ENCODE measurements at places on chromosomes 2 and 18.

DNA sequence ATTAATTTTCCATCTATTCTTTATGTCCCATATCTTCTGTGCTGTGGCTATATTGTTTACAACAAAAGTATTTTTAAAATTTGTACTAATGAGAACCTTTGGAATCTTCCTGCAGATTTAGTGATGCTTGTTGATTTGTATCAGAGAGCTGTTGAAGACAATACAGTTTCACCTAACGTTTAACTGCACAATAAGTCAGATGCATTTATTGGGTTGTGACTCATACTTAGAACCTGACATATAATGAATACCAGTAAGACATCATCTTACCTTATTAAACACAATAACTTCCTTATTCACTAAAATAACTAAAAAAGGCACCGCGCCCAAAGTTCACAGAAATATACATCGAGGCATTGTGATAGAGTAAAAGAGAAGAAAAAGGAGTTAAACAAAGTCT lies 43.8 kb upstream of the IL1R1 start:
- DNase-seq = no peak

DNA sequence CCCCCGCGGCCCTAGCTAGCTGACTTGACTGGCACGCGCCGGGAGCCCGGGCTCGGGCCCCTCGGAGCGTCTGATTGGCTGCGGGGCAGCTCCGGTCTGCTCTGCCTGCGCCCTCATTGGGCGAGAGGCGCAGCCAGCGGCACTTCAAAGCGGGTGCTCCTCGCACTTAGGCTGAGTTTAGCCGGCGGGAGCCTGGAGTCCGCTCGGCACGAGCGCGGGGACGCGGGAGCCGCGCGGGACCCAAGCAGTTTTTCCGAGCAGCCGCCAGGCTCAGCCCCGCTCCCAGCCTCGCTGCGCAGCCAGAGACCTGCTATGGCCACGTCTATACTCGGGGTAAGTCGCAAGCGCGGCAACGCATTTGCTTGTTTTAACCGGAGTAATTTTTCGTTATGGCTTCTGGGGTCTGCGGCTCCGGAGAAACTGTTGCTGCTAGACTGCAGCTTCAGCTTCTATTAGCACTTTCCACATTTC lies at the start of gene SP9:
SP9 (plus strand) TSS at position 174 of the 471 bp plus-strand sequence; CDS start at position 313, 139 bp downstream.
- DNase-seq = no peak

DNA sequence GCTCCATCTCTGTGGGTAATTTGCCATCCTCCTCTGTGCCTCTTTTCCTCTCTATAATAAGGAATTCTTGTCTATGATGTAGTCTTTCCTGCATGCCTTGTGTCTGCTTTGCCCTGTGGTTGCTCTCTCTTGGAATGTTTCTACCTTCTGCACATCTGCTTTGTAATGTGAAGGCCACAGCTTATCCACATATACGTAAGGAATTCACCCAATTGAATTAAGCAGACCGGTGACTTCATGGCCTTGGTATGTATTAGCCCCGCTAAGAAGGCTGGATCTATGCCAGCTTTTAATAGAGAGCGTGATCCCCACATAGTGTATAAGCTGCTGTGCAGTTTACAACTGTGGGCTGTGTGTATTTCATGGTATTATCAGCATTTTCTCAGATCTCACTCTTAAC lies 274.7 kb downstream of the RNF144A start:
- no peak for DNase-seq

DNA sequence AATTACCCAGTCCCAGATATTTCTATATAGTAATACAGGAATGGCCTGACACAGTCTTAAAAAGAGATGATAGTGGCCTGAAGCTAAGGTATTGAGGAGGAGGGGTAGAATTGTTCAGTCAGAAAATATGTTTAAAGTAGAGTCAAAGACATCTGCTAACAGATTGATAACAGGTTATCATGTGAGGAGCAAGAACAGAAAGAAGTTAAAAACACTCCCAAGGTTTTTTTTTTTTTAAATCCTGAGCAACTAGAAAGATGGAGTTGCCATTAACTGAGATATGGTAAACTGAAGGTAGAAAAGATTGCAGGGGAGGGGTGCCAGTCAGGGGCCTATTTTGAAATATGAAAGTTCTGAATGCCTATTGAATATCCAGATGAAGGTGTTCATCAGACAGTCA lies 43.1 kb downstream of the SP3 start:
- no peak for DNase-seq

- no peak for DNase-seq
Observed at GRCh38 chr2:161199912-161200701, 39.9 kb downstream of the TANK start.

DNA sequence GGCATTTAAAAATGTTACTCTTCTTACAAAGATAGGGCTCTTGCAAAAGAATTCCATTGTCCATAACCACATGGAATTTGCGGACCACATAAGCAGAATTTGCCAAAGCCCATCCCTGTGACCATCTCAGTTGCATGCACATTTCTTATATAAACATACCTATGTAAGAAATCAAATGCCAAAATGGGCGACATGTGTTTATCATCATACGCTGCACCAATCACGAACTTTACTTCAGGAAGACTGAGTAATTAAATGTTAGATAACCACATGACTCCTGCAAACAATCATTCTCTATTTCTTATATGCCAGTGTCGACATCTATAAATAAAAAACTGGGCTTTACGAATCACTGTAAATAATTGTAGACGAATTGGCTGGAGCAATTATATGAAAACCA lies 186.1 kb upstream of the RBMS1 start:
- no peak for DNase-seq

- no peak for DNase-seq
Observed at GRCh38 chr2:67251741-67252140, 145.4 kb upstream of the ETAA1 start.
